ENCODE measurements at places on chromosomes 7 and 10.

DNA sequence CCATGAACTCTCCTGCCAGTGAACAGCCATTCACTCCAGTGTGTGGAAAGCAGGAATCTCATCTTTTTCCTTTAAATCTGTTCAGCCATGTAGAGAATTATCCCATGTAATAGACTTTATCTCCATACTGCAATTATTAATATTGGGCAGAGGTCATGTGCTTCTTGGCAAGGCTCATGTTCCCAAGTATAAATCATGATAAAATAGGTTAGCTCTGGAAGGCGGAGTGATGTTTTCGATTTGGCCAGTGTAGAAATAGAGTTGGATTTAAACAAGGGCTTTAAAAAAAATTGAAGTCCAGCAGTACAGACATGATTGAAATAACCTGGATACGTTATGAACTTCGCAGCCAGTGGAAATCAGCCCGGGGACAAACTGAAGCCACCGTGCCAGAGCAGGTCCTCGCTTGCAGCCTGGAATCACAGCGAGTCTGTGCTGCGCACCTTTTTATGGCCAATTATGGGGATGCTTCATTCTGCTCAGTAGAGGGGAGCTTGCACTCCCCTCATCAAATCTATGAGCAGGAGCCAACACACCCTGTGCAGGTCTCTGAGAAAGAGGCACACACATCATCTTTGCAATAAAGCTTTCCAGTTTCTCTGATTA, 654.0 kb upstream of the MKI67 start:
- DNase-seq = no peak

DNA sequence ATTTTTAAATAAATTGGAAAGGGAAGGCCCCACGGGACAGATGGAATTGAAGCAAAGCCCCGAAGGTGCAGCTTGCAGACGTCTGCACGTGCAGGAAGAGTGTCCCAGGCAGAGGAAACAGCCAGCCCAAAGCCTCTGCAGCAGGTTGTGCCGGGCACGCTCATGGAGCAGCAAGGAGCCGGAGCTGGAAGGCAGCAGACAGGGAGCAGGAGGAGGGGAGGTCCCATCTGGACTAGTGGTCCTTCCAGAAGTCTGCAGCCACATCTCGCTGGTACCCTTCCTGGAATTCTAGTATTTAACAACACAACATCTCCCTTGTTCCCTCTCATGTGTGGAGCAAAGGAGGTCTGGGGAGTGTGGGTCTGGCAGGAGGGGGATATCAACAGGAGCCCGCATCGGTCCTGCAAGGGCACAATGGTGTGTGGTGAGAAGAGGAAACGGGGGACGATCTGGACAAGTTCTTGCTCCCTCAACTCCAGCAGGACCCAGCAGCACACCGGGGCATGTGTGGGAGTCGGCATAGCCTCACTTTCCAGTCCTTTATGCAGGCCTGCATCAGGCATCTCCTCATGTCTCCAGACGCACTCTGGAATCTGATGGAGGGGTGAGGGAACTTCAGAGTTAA, 169.3 kb downstream of the GRID1 start:
- no peak for DNase-seq

DNA sequence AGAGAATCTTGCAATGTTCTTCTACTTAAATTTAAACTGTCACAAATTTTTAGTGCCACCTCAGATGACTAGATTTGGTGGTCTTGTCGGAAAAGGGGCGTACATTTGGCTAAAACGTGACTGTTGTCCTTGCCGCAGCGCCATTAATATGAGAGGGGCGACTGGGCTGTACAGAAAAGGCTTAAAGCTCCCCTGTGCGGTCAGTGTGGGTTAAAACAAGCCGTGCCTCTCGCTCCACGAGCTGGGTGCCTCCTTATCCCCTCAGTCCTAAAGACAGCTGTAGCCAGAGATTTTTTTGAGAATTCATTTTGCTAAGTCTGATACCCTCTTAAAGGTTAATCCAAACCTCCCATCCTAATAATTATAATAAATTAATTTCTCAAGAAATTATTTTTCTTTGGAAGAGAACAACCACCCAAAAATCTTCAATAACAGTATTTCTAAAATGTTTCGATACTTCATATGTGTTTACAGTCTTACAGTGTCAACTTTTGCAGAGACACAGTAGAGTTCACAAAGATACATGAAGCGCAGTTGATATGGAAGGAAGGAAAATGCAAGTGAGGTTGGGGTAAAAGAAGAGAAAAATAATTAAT, 68.6 kb downstream of the C7orf25 start:
- DNase-seq = no peak

DNA sequence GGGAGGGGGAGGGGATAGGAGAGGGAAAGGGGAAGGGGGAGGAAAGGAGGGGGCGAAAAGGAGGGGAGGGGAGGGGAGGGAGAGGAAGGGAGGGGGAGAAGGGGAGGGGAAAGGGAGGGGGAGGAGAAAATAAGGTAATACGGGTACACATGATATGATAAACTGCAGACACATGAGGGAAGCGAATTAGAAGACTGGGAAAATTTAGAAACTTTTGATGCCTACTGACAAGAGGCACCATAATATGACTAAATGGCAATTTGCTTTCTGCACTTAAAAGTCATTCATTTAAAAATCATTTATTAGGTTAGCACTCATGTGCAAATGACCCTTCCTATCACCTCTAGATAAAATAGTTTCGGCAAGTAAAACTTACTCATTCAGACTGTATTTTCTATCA, 73.6 kb downstream of the ARHGAP12 start:
- no peak for DNase-seq

GRCh38 chr10:98915911-98916310, 319.7 kb downstream of the HPSE2 start:
- no peak for DNase-seq

- no peak for DNase-seq
These were observed 47.6 kb downstream of the STEAP1B start for GRCh38 chr7:22452142-22452959.

DNA sequence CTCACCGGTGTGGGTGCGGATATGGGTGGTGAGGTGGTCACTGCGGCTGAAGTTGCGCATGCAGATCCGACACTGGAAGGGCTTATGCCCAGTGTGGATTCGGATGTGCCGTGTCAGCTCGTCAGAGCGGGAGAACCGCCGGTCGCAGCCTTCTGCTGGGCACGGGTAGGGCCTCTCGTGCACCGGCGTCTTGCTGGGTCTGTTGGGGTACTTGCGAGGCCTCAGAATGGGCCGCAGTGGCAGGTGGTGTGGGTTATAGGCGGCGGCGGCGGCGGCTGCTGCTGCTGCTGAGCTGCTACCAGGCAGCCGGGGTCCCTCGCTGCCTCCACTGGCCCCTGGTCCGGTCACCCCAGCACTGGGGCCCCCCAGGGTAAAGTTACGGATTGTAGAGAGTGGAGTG, 2.7 kb downstream of the EGR2 start:
- DNase-seq = no peak

DNA sequence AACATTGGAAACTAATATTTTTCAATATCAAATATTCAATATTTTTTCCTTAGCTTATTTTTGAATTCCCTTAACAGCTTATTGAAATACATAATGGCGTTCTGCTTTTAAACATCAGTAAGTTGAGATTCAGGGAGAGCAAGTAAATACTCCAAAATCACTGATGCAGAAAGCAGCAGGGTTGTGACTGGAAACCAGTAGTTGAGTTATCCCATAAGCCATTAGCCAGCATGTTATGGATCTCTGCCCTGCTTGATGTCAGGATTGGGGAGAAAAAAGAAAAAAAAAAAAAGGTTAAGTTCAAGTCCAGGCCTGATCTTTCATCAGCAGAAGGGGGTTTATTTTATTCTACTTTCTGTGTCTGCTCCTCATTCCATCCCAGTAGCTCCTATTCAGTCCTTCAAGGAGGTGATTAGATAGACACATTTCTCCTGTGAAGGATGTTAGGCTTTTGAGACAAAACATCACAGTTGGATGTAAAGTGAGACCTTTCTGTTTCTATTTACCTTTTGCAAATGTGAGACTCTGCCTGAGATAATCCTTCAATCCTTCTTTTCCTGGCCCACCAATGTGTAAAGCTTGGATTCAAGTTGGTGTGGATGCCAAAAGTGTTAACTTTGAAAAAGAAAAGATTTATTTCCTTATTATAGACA, 110.9 kb upstream of the HDAC9 start:
- DNase-seq = no peak

- DNase-seq = no peak
These were observed 18.7 kb downstream of the FAM25A start for GRCh38 chr10:87038786-87039185.

DNA sequence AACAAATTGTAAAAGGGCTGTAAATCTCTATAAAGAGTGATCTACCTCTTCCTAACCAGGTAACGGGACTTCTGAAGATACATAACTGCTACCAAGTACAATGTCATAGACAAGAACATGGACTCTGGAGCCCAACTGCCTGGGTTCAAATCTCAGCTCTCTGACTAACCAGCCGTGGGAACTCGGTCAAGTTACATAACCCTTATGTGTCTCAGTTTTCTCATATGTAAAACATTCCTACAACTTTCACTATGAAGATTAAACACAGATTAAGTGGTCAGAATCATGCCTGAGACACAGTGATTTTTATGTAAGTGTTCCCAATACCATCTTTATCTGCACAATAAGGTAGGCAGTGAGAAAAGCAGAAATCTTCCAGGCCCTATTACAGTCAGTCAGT, 52.6 kb downstream of the ITGB1 start:
- no peak for DNase-seq

DNA sequence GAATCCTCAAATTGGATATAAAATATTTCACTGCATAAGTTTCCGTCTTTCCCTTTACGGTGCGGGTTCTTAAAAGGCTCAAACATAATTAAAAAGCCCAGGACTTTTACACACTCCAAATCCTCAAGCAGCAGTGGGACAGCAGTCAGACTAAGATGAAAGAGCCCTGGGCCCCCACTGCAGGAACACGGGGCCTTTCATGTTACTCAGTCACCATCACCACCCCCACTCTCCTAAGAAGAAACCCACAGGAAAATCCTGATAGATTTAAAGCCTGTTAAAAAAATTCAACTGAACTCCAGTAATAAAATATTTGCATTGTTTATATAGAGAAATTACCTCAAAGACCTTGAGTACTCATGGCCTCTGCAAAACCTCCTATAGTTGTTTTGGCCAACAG, 74.0 kb upstream of the TRIL start:
- DNase-seq = no peak

DNA sequence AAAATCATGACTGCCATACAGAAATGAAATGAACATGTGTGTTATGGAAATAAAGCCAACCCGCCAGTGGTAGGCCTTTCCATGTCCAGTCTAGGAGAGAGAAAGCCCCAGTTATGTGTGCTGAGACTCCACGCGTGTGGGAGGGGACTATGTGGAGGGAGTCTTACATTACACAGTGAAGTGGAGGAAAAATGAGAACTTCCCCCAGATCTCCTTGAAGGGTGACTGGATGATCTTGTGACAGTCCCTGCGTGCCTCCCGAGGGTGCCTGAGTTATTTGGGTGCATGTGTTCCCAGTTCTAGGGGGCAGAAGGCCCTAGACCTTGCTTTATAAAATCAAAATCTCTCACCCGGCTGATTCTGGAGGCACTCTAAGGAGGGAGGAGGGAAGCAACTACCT, 24.2 kb downstream of the UPP1 start:
- no peak for DNase-seq

DNA sequence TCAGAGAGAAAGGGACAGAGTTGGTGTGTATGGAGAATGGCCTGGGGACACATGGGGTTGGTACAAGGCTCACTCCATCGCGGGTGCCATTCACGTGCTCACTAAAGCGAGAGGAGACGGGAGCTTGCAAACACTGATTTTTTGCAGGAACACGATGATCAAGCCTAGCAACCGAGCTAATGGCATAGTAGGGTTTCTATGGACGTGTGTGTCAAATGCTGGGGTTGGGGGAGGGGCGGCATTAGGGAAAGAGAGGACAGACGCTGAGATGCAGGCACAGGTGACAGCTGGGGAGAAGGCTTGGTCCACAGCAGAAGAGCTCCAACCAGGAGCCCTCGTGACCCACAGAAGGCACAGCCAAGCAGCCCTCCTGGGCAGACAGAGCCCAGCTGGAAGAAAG, 33.9 kb downstream of the RCC1L start:
- no peak for DNase-seq

DNA sequence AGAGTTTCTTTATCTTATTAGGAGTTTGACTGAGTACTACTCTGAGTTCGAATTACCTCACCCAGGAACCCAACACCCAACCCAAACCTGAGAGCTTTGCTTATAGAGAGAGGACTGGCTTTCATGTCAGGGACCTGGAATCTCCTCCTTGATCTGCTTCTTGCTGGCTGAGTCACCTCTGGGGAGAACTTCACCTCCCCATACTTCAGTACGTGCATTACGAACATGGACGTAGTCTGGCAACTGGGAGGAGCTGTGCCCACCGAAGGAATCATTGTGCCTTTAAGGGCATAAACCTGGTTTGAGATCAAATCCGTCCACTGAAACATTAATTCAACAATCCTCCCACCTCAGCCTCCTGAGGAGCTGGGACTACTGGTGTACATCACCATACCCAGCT, 12.2 kb upstream of the PSAP start:
- DNase-seq = no peak

- DNase-seq = no peak
These were observed 50.3 kb downstream of the ICA1 start for GRCh38 chr7:8211725-8212096.

DNA sequence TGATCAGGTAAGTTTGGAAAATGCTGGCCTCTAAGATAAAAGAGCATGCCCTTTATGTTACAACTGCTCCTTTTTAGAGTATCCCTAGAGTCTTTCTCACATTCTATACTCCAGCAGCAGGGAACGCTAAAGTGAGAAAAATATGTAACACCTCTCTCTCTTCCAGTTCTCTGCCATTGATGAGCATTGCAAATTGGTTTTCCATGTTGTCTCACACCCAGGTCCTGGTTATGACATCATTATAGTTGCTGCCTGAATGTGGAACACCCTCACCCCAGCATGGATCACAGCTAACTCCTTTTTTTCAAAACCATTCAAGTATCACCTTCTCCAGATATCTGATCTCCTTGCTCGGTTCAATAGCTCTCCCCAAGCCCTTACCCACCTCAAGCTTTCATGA, 84.4 kb downstream of the DGKI start:
- no peak for DNase-seq

- DNase-seq = no peak
These were observed 26.2 kb downstream of the MTPN start for GRCh38 chr7:135950972-135951371.

GRCh38 chr7:74400420-74401136, 53.1 kb upstream of the GTF2IRD1 start:
- DNase-seq = no peak

GRCh38 chr10:79342295-79342761, 4.9 kb upstream of the PPIF start:
- no peak for DNase-seq

DNA sequence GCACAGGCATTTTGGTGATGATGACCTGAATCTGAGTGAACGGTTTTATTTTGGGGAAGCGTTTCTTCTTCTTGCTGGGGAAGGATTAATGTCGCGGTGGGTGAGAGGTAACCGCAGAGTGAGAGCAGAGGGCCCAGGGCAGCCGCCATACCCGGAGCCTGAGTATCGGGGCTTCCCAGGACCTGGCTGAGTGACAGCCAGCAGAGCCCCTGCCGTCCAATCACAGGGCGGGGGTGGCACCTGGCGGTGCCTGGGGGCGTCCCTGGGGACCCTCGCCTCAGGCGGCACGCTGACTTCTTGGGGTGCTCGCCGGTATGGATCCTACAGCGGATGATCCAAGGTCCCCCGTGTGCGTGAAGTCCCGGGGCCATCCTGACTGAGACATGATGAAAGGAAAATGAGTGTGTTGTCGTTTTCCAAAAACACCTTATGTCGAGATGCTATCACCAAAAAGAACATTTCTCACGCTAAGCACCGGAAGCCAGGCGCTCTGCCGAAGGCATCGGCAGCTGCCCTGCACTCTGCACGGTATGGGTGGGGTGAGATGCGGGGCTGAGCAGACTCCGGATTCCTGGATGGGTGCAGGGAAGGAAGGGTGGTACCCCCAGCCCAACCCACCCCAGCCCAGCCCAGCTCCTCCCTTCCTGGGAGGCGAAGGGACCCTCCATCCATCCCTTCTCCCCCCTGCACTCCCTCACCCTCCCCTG, 227.9 kb upstream of the SHH start:
- DNase-seq = no peak

Data from activated naive CD4-positive, alpha-beta T cell treated with Interleukin-2 at 50 U/mL for 16 hours (primary cell).